SK-N-DZ (cell line): ENCODE measurements at places on chromosomes 1 and 21.

- DNase-seq: no peak
These were observed 790.9 kb upstream of the NCAM2 start for GRCh38 chr21:20207335-20207734.

DNA sequence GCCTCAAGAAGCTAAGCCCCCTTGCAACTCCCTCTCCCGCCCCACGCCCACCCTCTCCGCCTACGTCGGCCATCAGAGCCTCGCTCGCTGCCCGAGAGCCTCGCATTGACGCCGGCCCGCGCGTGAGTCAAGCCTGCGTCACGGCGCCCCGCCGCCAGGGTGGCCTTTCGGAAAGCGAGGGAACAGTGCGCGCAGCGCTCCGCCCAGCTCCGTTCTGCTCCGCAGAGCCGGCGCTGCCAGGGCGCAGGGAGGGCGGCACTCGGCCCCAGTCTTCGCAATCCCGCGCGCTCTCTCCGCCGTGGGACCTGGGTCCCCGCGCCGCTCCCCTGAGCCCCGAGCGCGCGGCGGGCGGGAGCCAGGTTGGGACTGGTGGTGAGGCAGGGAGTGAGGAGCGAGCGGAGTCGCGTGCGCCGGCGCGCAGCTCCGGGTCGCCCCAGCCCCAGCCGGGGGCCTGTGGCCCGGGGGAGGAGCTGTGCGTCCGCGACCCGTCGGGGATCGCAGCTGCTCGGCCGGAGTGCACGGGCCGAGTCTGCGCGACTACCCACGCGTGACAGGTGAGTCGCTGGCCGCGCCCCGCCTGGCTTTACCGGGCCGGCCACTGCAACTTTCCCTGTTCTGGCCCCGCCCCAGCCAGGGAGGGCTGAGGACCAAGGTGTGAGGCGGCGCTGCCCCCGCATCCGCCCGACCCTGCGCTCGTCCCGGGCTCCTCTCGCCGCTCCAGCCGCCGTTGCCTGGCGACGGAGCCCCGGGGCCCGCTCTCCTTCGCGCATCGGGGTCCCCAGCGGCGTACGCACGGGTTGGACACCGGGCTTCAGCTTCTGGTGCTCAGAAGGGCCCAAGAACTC is at the start of gene SLC6A17:
TSS of gene SLC6A17 (plus strand) at position 165 of the 845 bp plus-strand sequence. CDS start 16,436 bp downstream, outside the sequence.
- peak; percentile 36 for DNase-seq

DNA sequence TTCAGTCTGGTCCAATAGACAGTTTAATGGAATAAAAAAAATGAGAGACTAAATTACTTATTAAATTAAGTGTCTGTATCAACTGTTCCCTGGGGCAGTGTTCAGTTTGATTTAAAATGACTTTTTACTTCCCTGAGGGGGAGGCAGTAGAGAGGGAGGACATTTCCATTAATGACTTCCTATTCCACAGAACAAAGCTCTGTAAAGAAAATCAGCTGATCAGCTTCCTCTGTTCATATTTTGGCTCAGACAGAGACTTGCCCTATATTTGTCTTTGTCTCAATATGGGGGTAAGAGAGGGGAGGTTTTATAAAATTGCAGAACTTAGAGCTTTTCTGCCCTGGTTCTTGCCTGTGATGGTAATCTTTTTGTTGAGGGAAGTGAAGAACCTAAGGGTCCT is 8.4 kb downstream of the CFAP126 start:
- no peak for DNase-seq

DNA sequence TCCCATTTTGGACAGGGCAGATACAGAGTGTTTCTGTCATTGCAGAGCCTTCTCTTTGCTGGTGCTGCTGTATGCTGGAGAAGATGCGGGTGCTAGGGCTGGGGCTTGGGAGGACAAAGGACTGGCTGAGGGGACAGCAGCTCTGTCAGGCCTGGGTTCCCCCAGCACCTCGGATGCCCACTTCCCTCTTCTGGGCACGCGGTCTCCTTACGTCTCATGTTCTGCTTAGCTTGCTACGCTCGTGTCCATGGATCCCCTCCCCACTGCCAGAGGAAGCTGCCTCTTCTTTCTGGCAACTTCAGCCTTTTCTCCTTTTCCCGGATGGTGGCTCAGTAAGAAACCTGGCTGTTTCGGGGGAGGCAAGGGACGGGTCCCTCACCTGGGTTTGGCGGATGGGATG is 75.7 kb downstream of the ARHGEF10L start:
- no peak for DNase-seq

GRCh38 chr1:238186887-238187574 is 296.3 kb upstream of the ZP4 start:
- no peak for DNase-seq

- DNase-seq: no peak
These were observed 55.3 kb downstream of the GORAB start for GRCh38 chr1:170587253-170587593.

DNA sequence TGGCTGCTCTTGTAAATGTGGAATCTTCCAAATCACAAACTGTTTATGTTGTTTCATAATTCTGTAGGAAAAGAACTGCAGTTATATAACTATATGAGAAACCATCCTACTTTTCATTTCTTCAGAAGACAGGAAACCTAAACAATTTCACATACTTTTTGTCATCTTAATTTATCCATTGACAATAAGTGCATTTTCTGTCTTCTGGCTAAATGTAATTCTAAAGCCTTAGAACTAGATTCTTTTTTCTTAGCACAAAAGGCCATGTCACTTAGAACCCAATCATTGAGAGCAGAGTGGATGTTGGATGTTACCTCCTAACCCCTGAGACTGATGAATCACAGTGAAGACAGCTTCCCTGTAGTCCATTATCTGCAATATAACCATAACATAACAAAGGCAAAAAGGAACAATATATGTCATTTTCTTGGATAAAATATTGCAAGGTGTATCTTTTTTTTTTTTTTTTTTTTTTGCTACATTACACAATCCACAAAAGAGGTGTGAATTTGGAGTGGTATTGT is 410.2 kb upstream of the PRMT6 start:
- DNase-seq: no peak

DNA sequence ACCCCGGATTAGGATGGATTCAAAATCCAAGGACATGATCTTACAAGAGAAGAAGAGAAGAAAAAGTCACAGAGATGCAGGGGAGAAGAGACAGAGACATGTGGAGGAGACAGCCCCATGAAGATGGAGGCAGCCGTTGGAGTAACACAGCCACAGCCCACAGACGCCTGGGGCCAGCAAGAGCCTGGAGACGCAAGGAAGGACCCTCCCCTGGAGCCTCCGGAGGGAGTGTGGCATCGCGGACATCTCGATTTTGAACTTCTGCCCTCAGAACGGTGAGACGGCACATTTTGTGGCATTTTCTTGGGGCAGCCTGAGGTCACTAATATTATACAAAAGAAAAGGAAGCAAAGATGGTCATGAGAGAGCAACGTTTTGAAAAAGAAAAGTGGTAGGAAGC is 28.8 kb downstream of the ABCG1 start:
- DNase-seq: no peak

DNA sequence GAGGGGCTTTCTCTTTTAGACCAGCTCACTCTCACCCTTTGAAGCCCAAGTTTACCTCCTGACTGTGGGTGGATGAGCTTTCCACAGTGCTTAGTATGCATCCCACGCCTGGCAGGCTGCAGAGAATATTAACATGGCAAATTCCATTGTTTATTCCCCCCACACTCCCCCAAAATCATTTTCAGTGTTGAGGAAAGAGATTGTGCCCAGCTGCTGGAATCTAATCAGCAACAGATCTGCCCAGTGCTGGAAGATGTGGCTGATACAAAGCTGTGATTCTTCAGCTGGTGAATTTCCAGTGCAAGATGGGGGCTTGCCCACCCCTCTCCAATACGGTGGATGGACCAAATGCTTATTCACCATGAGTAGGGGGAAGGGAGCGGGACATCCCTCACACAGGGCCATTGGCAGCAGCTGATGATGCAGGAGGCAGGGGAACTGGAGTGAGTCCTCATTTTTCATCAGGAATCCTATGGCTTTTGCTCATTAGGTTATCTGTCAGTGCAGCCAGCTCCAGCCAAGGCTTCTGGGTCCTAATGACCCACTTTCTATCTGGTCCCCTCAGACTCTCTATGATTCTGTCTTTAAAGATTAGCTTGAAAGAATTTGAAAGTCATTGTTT is 39.7 kb upstream of the KCNA3 start:
- no peak for DNase-seq

DNA sequence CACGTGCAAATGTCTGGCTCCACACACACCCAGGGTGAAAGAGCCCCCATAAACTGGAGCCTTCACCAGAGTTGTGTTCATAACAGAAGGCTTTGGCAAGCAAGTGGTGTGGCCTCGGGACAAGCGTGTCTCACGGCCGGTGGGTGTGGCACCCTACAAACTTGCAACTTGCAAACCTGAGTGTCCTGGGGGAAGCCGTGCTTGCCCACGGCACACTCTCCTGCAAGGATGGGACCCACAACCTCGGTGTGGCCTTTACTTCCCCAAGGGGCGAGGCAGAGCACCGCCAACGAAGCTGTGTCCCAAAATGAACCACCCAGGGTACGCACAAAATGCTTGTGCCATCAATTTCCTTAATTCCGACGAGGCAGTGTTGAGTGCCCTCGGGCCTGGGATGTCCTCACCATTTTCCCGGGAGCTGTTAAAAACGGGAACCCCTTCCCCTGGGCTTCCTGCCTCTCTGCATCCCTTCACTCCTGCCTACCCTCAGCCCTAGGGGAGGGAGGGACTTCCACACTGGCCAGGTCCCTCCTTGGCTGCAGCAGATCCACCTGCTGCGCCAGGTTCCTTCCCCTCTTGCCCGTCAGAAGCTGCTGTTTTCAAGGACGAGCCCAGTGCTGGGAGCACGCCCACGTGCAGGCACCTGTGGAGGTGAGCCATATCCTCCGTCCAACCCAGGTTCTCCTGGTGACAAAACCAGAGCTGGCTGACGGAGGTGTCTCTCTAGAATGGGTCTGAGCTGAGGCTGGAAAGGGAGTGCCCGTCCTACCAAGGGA is 111.4 kb downstream of the NPHP4 start:
- no peak for DNase-seq

DNA sequence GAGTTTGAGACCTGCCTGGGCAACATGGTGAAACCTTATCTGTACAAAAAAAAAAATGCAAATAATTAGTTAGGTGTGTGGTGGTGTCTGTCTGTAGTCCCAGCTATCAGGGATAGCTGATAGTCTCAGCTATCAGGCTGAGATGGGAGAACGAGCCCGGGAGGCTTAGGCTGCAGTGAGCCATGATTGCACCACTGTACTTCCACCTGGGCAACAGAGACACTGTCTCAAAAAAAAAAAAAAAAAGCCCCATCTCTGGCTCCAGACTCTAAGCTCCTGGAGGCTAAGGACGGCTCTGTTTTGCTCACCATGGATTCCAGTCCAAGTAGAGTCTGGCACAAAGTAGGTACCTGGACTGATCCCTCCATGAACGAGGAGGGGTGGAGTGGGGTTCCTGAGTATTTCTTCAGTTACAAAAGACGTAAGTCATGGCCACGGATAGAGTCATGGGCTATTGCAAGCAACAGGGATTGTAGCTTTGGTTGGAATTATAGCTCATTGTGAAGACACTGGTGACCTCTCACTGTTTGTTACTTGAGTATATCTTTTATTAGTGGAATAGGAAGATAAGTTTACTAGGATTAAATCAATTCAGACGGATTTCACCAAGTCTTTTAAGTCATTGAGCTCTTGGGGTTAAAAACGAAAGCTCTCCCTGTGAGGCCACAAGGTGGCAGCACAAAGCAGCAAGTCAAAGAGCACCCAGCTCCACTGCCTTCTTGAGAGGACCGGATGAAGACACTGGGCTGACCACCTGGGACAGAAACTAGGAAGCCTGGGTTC is 35.6 kb upstream of the TMEM61 start:
- DNase-seq: peak; percentile 70

- no peak for DNase-seq
These were observed 687.7 kb upstream of the ADGRL4 start for GRCh38 chr1:79694241-79694640.

DNA sequence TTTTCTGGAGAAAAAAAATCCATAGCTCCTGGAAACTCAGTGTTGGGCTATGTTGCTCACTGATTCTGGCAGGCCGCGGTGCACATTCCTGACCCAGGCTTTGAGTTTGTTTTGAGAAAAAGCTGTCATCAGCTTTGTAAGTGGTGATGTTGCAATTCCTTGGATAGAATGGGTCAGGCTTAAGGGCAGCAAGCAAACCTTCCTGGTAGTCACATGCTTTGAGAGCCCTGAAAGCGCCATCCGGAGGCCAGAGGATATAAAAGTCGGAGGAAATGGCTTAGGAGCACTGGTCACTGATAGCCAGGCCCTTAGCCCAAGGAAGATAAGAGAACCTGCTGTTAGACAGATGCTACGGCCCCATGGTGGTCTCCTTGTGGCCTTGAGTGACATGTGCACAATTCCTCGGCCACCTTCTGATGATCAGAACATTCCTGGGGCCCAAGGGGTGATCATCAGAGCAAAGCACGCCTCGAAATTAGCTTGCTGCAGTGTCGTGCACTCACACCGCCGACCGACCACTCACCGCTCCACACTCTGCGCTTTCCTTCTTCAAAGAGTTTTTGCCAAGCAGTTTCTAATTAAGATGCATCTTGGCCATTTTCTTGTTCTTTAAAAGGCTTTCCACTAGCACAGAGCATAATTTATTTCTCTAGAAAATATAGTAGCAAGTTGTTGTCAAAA is 78.6 kb downstream of the MAN1C1 start:
- DNase-seq: no peak

DNA sequence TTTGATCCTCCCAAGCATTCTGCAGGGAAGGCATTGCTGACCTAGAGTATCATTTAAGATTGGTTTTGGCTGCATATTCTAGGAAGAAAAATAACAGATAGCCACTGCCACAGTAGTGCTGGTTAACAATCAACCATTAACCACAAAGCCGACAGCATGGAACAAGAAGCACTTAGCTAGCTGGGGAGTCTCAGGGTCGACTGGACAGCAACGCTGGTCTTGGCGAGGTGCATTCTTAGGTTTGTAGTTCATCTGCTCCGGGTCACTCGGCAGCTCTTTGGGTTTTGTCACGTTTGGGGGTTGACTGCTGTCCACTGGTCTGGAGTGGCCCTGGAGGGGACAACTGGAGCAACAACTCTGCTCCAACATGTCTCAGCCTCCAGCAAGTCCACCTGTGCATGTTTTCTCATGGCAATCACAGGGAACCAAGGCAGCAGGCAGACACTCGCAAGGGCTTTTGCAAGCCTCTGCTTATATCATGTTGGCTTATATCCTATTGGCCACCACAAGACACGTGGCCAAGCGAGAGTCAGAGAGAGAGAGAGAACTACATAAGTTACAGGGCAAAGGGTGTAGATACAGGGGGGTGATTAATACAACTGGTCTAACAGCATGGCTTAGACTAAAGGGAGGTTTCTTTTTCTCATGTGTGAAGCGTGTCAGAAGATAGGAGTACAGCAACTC is 99.5 kb downstream of the LACTBL1 start:
- no peak for DNase-seq

- no peak for DNase-seq
These were observed 16.1 kb upstream of the PSMD4 start for GRCh38 chr1:151238467-151238739.
